ENCODE measurements at places on chromosomes 16 and 17.

DNA sequence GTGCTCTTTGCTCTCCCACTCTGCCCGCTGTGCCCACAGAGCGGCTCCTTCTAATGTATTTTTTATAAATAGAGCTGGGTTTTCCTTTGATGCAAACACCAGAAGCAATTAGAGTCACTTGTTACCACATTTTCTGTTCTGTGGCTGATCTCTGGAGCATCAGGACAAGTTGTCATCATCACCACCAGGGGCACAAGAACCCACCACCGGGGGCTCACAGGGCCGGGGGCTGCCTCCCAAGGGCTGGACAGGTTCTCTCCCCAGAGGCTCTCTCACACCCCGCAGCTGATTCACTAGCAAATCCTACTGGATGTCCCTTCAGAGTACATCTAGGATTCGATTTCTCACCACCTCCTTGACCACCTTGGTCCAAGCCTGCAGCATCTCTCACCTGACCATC is 18.5 kb downstream of the C16orf82 start:
- no peak overlapping the region for H3K27ac ChIP-seq
- peaks cover 4% of the 10 kb centered on the region for H3K27me3 ChIP-seq
- DNase-seq = no peak
- H3K4me1 ChIP-seq = no peaks in the 10 kb centered on the region
- no peak overlapping the region for H3K4me3 ChIP-seq
- H3K36me3 ChIP-seq = no peaks in the 10 kb centered on the region

DNA sequence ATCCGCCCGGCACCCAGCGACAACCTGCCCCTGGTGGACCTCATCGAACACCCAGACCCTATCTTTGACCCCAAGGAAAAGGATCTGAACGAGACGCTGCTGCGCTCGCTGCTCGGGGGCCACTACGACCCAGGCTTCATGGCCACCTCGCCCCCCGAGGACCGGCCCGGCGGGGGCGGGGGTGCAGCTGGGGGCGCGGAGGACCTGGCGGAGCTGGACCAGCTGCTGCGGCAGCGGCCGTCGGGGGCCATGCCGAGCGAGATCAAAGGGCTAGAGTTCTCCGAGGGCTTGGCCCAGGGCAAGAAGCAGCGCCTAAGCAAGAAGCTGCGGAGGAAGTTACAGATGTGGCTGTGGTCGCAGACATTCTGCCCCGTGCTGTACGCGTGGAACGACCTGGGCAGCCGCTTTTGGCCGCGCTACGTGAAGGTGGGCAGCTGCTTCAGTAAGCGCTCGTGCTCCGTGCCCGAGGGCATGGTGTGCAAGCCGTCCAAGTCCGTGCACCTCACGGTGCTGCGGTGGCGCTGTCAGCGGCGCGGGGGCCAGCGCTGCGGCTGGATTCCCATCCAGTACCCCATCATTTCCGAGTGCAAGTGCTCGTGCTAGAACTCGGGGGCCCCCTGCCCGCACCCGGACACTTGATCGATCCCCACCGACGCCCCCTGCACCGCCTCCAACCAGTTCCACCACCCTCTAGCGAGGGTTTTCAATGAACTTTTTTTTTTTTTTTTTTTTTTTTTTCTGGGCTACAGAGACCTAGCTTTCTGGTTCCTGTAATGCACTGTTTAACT is 1.0 kb downstream of the NOG start:
- H3K27me3 ChIP-seq = peaks cover 33% of the 10 kb centered on the region
- DNase-seq = no peak
- H3K36me3 ChIP-seq = no peaks in the 10 kb centered on the region
- H3K4me3 ChIP-seq = peak overlapping the region; percentile 67

DNA sequence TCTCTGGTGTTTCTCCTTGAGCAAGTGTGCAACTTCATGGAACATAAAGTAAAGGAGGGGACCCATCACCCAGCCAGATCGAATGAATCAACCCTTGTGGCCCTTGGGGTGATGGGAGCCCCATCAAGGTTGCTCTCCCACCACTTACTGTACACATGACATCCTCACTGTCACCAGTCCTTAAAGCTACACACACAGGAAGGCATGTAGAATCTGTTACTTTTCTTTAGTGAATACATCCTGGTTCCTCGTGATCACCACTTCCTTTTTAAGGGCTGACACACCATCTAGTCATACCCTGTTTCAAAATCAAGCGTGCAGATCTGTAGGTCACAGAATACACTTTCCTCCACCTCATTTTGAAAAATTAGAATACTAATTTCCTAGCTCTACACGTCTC is 22.6 kb upstream of the MPHOSPH6 start:
- no peak for DNase-seq
- H3K4me1 ChIP-seq = no peaks in the 10 kb centered on the region
- H3K36me3 ChIP-seq = no peaks in the 10 kb centered on the region
- no peak overlapping the region for H3K27ac ChIP-seq
- no peaks in the 10 kb centered on the region for H3K27me3 ChIP-seq

GRCh38 chr16:89572485-89573205 is 2.9 kb upstream of the CPNE7 start:
- H3K27ac ChIP-seq = no peak overlapping the region
- H3K36me3 ChIP-seq = no peaks in the 10 kb centered on the region
- no peak for DNase-seq
- no peak overlapping the region for H3K4me3 ChIP-seq
- H3K4me1 ChIP-seq = peaks cover 11% of the 10 kb centered on the region

GRCh38 chr17:38751144-38751807 is 1.3 kb upstream of the PSMB3 start:
- DNase-seq = no peak
- H3K4me1 ChIP-seq = peaks cover 61% of the 10 kb centered on the region
- H3K4me3 ChIP-seq = peak overlapping the region; percentile 98
- peaks cover 14% of the 10 kb centered on the region for H3K36me3 ChIP-seq
- H3K27me3 ChIP-seq = peaks cover 39% of the 10 kb centered on the region

- peaks cover 5% of the 10 kb centered on the region for H3K4me1 ChIP-seq
- no peak for DNase-seq
- H3K27ac ChIP-seq = no peak overlapping the region
- H3K27me3 ChIP-seq = no peaks in the 10 kb centered on the region
- H3K4me3 ChIP-seq = peak overlapping the region; percentile 73
- H3K36me3 ChIP-seq = no peaks in the 10 kb centered on the region
Observed at GRCh38 chr17:57832314-57833178, 17.3 kb downstream of the MRPS23 start.

Measured in CD8-positive, alpha-beta memory T cell (primary cell).